ENCODE measurements at places on chromosomes 7 and 10.

- no peak for DNase-seq
These were observed 9.2 kb upstream of the ATXN7L1 start for GRCh38 chr7:105885387-105886111.

DNA sequence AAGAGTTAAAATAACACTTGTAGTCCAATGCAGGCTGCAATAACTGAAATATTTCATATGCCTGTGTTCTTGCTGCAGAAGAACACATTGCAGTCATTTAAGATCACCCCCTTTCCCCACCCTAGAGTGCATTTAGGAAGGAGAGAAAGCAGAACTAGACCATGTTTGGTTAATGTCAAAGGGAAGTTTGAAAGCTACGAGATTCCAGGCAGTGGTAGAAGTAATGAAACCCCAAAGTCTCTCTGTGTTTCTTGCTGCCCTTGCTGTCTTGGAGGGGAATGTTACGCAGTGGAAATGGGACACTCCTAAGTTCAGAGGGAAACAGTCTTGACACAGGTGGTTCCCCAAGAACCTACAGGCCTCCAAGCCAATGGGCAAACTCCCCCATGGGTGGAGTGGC lies 242.9 kb downstream of the PTEN start:
- no peak for DNase-seq

- DNase-seq = no peak
These were observed 92.1 kb downstream of the PPP1R3C start for GRCh38 chr10:91540733-91541132.

GRCh38 chr7:54680377-54681005 lies 78.5 kb downstream of the SEC61G start:
- no peak for DNase-seq

GRCh38 chr7:102082693-102083368 lies 203.8 kb upstream of the SH2B2 start:
- DNase-seq = no peak

DNA sequence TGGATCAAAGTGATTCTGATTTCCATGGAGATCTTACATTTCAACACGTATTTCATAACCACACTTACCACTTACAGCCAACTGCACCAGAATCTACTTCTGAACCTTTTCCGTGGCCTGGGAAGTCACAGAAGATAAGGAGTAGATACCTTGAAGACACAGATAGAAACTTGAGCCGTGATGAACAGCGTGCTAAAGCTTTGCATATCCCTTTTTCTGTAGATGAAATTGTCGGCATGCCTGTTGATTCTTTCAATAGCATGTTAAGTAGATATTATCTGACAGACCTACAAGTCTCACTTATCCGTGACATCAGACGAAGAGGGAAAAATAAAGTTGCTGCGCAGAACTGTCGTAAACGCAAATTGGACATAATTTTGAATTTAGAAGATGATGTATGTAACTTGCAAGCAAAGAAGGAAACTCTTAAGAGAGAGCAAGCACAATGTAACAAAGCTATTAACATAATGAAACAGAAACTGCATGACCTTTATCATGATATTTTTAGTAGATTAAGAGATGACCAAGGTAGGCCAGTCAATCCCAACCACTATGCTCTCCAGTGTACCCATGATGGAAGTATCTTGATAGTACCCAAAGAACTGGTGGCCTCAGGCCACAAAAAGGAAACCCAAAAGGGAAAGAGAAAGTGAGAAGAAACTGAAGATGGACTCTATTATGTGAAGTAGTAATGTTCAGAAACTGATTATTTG lies 15.3 kb downstream of the HNRNPA2B1 start:
- no peak for DNase-seq

- DNase-seq = no peak
These were observed 199.7 kb upstream of the PITRM1 start for GRCh38 chr10:3372281-3372680.

DNA sequence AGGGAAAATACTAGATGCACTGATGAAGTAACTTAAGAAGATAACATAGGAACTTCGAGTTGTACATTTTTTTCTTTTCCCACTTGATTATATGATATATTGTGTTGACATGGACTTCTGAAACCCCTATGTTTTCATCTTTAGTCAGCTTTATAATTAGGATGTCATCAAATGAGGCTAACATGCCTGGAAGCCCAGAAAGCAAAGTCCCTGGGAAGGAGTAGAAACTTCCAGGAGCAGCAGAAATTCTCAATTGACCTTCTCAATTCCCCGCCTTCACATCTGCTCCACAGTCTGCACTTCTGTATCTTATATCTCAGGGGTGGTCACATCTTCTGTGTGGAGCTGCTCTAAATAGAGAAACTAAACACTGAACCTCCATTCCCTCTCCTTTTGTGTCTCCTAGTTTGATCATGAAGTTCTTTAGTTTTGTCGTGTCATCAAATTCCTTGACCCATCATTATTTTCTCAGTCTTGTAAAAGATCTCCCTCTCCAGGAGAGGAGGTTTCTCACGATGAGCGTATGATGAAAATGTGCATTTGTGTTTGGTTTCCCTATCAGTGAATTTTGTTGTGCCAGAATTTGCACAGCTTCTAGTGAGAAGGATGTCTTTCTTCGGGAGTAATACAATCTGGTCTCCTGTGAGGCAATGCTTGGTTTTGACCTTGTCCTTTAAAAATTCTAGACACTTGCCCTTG lies 303.3 kb downstream of the SUGCT start:
- peak; percentile 6 for DNase-seq
